ENCODE measurements at places on chromosomes 2 and 18. TPM values are rescaled to one million over a fixed set of nuclear protein-coding genes. Genes with fewer than 3 reads are reported as not detected.
A peak's percentile ranks its signal among the peaks of the same experiment; 100 is the strongest.

- H3K36me3 ChIP-seq: no peaks in the 10 kb centered on the region
- no peak for DNase-seq
- H3K27me3 ChIP-seq: no peaks in the 10 kb centered on the region
- no peaks in the 10 kb centered on the region for H3K4me1 ChIP-seq
- no peak overlapping the region for H3K4me3 ChIP-seq
Measured at GRCh38 chr2:88809216-88809615, 117.7 kb downstream of the RPIA start.

- H3K36me3 ChIP-seq: no peaks in the 10 kb centered on the region
- H3K4me3 ChIP-seq: no peak overlapping the region
- H3K27me3 ChIP-seq: no peaks in the 10 kb centered on the region
- no peaks in the 10 kb centered on the region for H3K4me1 ChIP-seq
- no peak for DNase-seq
- H3K27ac ChIP-seq: no peak overlapping the region
Measured at GRCh38 chr2:100182494-100183361, 40.3 kb upstream of the AFF3 start.

- peak; percentile 19 for DNase-seq
- no peaks in the 10 kb centered on the region for H3K27me3 ChIP-seq
- H3K36me3 ChIP-seq: peaks cover 23% of the 10 kb centered on the region
- no peaks in the 10 kb centered on the region for H3K4me1 ChIP-seq
- no peak overlapping the region for H3K27ac ChIP-seq
- no peak overlapping the region for H3K4me3 ChIP-seq
Measured at GRCh38 chr2:95231723-95232122, 24.4 kb downstream of the ZNF892 start.

- no peak for DNase-seq
- H3K4me3 ChIP-seq: no peak overlapping the region
- H3K27me3 ChIP-seq: no peaks in the 10 kb centered on the region
- H3K4me1 ChIP-seq: no peaks in the 10 kb centered on the region
- no peaks in the 10 kb centered on the region for H3K36me3 ChIP-seq
Measured at GRCh38 chr2:167686691-167687090, 560.7 kb downstream of the STK39 start.

DNA sequence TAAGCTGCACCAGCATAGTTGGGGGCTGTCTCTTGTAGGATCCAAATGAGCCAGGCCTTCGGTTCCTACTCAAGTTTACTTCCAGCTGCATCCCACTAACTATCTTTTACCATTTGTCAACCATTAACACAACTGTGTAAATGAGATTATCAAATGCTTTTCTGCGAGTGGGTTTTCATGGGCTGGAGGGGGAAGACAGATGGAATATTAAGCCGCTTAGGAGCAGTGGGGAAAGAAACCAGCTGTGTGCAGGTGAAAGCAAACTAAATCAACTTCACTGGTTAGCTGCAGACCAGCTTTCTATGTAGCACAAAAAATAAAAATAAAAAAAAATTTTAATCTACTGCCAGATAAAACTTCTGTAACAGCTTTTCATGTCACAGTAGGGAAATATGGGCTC is 307.3 kb upstream of the FBXO11 start:
- H3K27me3 ChIP-seq: no peaks in the 10 kb centered on the region
- peaks cover 2% of the 10 kb centered on the region for H3K4me1 ChIP-seq
- no peak overlapping the region for H3K4me3 ChIP-seq

DNA sequence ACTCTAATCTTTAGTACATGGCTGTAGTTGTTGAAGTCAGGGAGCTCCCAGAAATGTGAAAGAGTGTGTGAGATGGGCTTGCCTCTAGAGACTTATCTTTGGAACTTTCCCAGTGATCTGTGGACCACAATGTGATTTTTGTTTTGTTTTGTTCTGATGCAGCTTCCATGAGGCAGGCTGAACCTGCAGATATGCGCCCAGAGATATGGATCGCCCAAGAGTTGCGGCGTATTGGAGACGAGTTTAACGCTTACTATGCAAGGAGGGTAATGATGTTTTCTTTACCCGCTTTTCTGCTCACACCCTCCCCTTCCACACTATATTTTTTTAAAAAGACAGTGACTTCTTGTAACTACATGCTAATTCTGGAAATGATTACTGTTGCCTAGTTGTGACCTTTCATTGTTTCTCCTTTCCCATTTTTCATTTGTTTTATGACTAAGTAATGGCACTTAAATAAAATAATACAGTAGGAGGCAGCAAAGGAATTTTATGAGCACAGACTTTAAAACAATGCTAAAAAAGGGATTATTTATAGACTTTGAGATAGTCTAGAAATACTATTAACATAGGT is 29.3 kb downstream of the BCL2L11 start:
- H3K4me1 ChIP-seq: peaks cover 28% of the 10 kb centered on the region
- no peak overlapping the region for H3K4me3 ChIP-seq
- peaks cover 17% of the 10 kb centered on the region for H3K36me3 ChIP-seq
- no peak for DNase-seq
- H3K27me3 ChIP-seq: peaks cover 4% of the 10 kb centered on the region

- H3K36me3 ChIP-seq: no peaks in the 10 kb centered on the region
- no peak overlapping the region for H3K4me3 ChIP-seq
- no peaks in the 10 kb centered on the region for H3K27me3 ChIP-seq
- no peak overlapping the region for H3K27ac ChIP-seq
Measured at GRCh38 chr2:46855805-46856204, 59.8 kb downstream of the MCFD2 start.

DNA sequence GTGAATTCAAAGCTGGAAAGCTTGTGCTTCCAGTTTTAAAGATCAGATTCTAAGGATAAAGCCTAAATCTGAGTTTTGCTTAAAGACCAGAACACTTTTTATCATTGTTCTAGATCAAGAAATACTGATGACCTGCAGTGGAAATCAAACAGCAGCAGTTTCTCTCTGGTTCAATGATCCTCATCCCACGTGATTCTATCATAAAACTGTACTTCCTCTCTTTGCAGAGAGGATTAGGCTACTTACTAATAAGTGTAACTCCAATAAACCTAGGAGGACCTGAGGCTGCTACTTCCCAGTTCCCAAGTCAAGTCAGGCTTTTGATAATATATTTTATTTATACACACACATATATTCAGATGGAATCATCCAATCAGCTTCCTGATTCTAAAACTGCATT is 81.9 kb downstream of the TCF4 start:
- peaks cover 12% of the 10 kb centered on the region for H3K4me1 ChIP-seq
- no peaks in the 10 kb centered on the region for H3K36me3 ChIP-seq
- DNase-seq: no peak
- H3K4me3 ChIP-seq: no peak overlapping the region

DNA sequence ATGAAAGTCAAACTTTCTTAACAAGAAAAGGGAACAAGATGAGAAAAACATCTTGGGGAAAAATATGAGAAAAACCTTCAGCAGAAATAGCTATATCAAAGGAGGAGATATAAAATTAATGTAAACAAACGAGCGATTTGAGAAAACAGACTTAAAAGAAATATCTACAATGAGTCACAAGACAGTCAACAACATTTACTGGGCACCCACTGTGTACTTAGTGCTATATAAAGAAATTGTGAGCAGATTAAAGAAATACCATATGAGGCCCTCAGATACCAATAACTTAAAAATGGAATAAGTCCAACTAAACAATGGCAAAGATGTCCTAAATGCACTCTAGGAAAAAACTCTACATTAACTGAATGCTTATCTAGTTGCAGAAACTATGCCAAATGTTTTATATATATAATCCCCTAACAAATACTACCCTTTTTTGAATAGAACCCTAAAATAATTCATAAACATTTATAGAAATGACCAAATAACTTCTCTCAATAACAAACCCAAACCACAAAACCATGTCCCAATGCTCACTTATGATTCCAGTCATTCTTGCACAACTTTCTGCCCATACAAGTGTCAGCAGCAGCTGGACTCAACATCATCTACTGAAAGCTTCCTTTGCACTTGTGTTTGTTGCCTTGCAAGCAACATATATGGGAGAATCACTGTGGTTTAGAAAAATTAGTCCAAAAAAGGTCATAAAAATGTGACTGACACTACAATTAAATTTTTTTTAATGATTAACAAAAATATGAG is 83.5 kb downstream of the COBLL1 start:
- H3K27ac ChIP-seq: no peak overlapping the region
- no peak overlapping the region for H3K4me3 ChIP-seq
- no peaks in the 10 kb centered on the region for H3K27me3 ChIP-seq
- H3K4me1 ChIP-seq: peaks cover 2% of the 10 kb centered on the region
- H3K36me3 ChIP-seq: no peaks in the 10 kb centered on the region
- DNase-seq: no peak

- DNase-seq: no peak
- peaks cover 10% of the 10 kb centered on the region for H3K4me1 ChIP-seq
- H3K27ac ChIP-seq: no peak overlapping the region
- peak overlapping the region; percentile 47 for H3K4me3 ChIP-seq
Measured at GRCh38 chr18:22560275-22560610, 142.5 kb upstream of the CTAGE1 start.

GRCh38 chr2:130286983-130287655 is 55.6 kb upstream of the IMP4 start:
- H3K4me3 ChIP-seq: no peak overlapping the region
- DNase-seq: no peak
- H3K27me3 ChIP-seq: peaks cover 25% of the 10 kb centered on the region
- H3K36me3 ChIP-seq: no peaks in the 10 kb centered on the region

GRCh38 chr18:42719221-42719620 is 396.3 kb downstream of the RIT2 start:
- no peaks in the 10 kb centered on the region for H3K27me3 ChIP-seq
- DNase-seq: no peak
- no peaks in the 10 kb centered on the region for H3K4me1 ChIP-seq
- no peaks in the 10 kb centered on the region for H3K36me3 ChIP-seq

GRCh38 chr2:198706476-198707082 is 751.2 kb downstream of the SATB2 start:
- DNase-seq: no peak
- H3K4me1 ChIP-seq: no peaks in the 10 kb centered on the region
- no peak overlapping the region for H3K4me3 ChIP-seq
- H3K36me3 ChIP-seq: no peaks in the 10 kb centered on the region

GRCh38 chr2:16429431-16430145 is 236.0 kb downstream of the CYRIA start:
- H3K4me3 ChIP-seq: no peak overlapping the region
- no peak for DNase-seq
- no peaks in the 10 kb centered on the region for H3K36me3 ChIP-seq
- H3K27me3 ChIP-seq: peaks cover 10% of the 10 kb centered on the region
- no peaks in the 10 kb centered on the region for H3K4me1 ChIP-seq
- no peak overlapping the region for H3K27ac ChIP-seq

GRCh38 chr2:146867477-146867986 is 977.3 kb upstream of the ACVR2A start:
- no peak for DNase-seq
- H3K36me3 ChIP-seq: no peaks in the 10 kb centered on the region
- no peaks in the 10 kb centered on the region for H3K27me3 ChIP-seq
- H3K27ac ChIP-seq: no peak overlapping the region
- no peaks in the 10 kb centered on the region for H3K4me1 ChIP-seq

- H3K27ac ChIP-seq: no peak overlapping the region
- no peak overlapping the region for H3K4me3 ChIP-seq
- peaks cover 8% of the 10 kb centered on the region for H3K36me3 ChIP-seq
- no peak for DNase-seq
- H3K4me1 ChIP-seq: peaks cover 51% of the 10 kb centered on the region
Measured at GRCh38 chr2:101802329-101802728, 104.8 kb downstream of the MAP4K4 start.

DNA sequence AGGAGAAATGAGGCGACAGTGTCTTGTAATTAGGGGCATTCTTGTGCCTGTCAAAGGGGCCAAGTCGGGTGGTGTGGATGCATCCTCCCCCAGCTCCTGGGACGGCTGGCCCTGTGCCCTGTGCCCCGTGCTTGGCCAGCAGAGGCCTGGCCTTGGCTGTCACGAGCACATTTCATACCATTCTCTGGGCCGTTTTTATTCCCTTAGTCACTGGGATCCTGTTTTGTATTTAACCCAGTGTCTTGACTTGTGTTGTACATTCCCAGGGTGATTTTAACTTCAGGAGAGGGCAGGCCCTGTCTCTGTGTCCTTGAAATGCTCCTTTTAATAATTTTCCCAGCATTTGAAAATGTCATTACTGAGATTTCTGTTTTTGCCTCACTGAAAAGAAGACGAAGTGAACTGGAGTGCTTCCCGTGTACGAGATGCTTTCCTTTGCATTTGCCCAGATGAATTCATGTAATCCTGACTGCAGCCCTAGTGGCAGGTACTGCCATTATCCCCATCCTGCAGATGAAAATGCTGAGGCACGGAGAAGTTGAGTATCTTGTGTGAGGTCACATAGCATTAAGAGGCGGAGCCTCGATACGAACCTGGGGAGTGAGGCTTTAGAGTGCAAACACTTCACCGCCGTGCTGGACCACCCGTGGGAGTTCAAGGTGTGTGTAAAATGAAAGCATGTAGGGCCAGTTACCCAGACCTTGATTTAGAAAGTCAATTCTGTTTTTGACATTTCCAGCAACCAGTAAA is 57.0 kb downstream of the SH3RF3 start:
- H3K36me3 ChIP-seq: peaks cover 8% of the 10 kb centered on the region
- H3K27me3 ChIP-seq: no peaks in the 10 kb centered on the region
- no peak for DNase-seq

DNA sequence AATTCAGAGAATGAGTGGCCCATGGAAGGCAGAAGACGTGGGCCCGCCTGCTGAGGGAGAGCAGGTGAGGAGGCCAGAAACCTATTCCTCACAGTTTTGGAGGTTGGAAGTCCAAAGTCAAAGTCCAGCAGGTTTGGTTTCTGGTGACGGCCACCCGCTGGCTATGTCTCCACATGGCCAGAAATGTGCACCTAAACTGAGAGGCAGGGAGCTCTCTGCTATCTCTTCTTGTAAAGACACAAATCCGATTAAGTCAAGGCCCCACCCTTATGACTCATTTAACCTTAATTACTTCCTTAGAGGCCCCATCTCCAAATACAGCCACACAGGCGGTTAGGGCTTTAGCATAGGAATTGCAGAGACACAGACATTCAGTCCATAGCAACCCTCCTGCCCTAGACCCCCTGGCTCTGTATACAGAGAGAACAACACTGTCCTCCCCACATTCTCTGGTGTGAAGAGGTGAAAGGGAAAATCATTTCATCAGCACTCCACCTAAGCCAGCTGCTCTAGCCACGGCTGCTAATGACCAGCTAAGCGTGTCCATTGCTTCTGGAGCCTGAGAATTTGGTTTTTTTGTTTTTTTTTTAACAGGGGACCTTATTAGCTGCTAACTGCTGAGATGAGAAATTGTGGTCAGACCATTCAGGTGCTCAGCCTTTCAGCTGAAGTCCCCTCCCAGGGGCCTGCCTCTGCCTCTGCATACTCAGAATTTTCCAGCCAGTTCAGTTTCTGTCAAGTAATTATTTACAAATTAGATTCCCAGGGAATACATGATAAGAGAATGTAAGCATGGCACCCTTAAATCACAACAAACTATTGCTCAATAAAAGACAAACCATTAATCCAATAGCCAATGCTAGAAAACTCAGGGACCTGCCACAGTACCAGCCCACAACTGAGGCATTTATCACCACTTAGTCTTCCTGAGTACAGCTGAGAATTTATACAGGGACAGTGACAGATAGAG is 368.7 kb upstream of the ID2 start:
- no peak overlapping the region for H3K4me3 ChIP-seq
- H3K27ac ChIP-seq: no peak overlapping the region
- H3K27me3 ChIP-seq: peaks cover 28% of the 10 kb centered on the region
- DNase-seq: no peak

CAPN14 gene
- 0.42 TPM for total RNA-seq

FIGLA gene
- total RNA-seq: not detected

NCKAP1 gene
- total RNA-seq: 1.2 TPM

ST6GAL2 gene
- not detected for total RNA-seq

GPR155 gene
- total RNA-seq: 9.4 TPM

SEPTIN10 gene
- total RNA-seq: 0.21 TPM

CFAP221 gene
- total RNA-seq: not detected

OST4 gene
- 282 TPM for total RNA-seq

ZNF804A gene
- not detected for total RNA-seq

SLC5A7 gene
- not detected for total RNA-seq
